Osteocyte (in vitro differentiated cells): ENCODE measurements at places on chromosomes 5 and 9.

- no peak overlapping the region for H3K4me3 ChIP-seq
- DNase-seq, result no peak
- H3K27ac ChIP-seq, result no peak overlapping the region
- H3K36me3 ChIP-seq, result no peaks in the 10 kb centered on the region
Observed at GRCh38 chr5:149639737-149640136, 58.4 kb downstream of the ARHGEF37 start.

DNA sequence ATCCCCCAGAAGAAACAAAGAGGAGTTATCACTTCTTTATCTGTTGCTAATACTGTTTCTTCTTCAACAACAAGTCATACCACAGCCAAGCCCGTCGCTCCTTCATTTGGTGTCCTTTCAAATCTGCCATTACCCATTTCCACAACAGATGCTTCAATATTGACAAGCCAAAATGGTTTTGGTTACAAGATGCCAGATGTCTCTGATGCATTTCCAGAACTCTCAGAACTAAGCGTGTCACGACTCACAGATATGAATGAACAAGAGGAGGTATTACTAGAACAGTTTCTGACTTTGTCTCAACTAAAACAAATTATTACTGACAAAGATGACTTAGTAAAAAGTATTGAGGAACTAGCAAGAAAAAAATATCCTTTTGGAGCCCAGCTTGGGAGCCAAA lies 16.0 kb upstream of the HAND1 start:
- no peak for DNase-seq
- no peak overlapping the region for H3K27ac ChIP-seq
- H3K36me3 ChIP-seq, result no peaks in the 10 kb centered on the region
- no peaks in the 10 kb centered on the region for H3K4me1 ChIP-seq
- peaks cover 70% of the 10 kb centered on the region for H3K27me3 ChIP-seq

- H3K27ac ChIP-seq, result no peak overlapping the region
- no peaks in the 10 kb centered on the region for H3K36me3 ChIP-seq
- no peaks in the 10 kb centered on the region for H3K27me3 ChIP-seq
Observed at GRCh38 chr5:91420879-91421278, 37.8 kb upstream of the ARRDC3 start.

GRCh38 chr9:4982721-4983482 lies 2.2 kb upstream of the JAK2 start:
- H3K4me1 ChIP-seq, result peaks cover 48% of the 10 kb centered on the region
- H3K4me3 ChIP-seq, result peak overlapping the region; percentile 88
- no peak for DNase-seq
- peaks cover 2% of the 10 kb centered on the region for H3K36me3 ChIP-seq
- no peaks in the 10 kb centered on the region for H3K27me3 ChIP-seq
